Articular chondrocyte of knee joint (primary cell): ENCODE measurements at places on chromosomes 3 and 15. TPM values are rescaled to one million over a fixed set of nuclear protein-coding genes. Genes with fewer than 3 reads are reported as not detected.

HRG gene
- total RNA-seq: not detected in 2 replicates

CEMIP gene
- 1,480 and 1,735 TPM in 2 replicates for total RNA-seq

PLD1 gene
- 54.0 and 56.6 TPM in 2 replicates for total RNA-seq

NDN gene
- 71.0 and 81.0 TPM in 2 replicates for total RNA-seq

PARP9 gene
- 38.5 and 45.6 TPM in 2 replicates for total RNA-seq

ZPLD1 gene
- total RNA-seq: 0.22 and 0.26 TPM in 2 replicates
